Naive B cell (primary cell): ENCODE measurements at places on chromosomes 11 and 22.

DNA sequence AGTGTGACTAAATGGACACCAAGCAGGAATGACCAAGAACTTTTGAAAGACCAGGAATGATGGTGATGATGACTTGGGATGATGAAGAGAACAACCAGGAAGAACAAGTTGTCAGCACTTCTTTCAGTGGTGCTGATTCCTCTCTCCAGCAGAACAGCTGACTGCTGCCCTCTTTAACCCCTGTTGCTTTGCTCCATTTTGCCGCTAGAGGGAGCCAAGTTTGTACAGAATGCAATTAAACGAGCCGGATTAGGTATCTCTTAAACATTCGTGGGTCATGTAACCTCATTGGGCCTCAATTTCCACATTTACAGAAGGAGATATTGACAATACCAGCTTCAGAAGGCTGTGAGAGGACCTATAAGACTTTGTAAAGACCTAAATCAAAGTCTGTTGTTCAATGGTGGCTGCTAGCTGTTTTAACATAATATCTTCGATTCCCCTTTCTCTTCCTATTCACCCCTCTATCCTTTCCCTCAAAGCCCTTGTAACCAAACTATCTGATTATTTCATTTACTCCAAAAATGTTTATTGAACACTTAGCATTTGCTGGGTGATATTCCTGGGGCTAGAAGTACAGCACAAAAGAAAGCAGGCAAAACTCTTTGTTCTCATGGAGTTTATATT, 1.9 kb downstream of the OR4S1 start:
- H3K36me3 ChIP-seq = no peaks in the 10 kb centered on the region
- H3K27me3 ChIP-seq = peaks cover 31% of the 10 kb centered on the region
- no peak overlapping the region for H3K4me3 ChIP-seq
- peak; percentile 31 for DNase-seq

DNA sequence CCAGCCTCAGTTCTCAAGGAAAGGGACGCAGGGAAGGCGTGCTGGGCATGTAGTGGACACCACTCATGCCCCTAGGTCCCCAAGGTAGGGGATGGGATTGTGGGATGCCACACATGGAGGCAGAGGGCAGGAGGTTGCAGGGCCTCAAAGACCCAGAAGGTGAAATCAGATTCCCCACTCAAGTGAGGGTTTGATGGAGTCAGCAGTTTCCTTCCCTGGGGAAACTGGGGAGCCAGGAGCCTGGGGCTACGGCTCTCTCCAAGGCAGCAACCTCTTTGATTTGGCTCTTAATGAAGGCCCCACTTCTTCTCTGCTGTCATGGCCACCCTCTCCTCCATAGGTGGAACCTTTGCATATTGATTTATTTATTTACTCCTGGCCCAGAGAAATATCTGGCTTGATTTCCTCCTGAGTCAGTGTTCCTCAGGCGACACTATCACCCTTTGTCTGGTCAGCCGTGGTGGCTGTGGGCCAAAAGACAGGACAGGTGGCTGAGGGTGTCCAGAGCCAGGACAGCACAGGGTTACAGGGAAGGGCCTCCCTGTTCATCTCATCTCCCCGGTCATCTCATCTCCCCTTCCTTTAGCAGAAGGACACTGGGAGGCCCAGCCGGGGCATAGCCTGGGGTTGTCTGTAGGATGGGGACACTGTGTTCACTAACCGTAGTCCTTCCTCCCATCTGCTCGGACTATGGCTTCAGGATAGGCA, 9.6 kb downstream of the GNAZ start:
- peaks cover 15% of the 10 kb centered on the region for H3K4me1 ChIP-seq
- no peaks in the 10 kb centered on the region for H3K36me3 ChIP-seq
- H3K27me3 ChIP-seq = peaks cover 4% of the 10 kb centered on the region
- H3K27ac ChIP-seq = peak overlapping the region; percentile 66
- peak overlapping the region; percentile 16 for H3K4me3 ChIP-seq

DNA sequence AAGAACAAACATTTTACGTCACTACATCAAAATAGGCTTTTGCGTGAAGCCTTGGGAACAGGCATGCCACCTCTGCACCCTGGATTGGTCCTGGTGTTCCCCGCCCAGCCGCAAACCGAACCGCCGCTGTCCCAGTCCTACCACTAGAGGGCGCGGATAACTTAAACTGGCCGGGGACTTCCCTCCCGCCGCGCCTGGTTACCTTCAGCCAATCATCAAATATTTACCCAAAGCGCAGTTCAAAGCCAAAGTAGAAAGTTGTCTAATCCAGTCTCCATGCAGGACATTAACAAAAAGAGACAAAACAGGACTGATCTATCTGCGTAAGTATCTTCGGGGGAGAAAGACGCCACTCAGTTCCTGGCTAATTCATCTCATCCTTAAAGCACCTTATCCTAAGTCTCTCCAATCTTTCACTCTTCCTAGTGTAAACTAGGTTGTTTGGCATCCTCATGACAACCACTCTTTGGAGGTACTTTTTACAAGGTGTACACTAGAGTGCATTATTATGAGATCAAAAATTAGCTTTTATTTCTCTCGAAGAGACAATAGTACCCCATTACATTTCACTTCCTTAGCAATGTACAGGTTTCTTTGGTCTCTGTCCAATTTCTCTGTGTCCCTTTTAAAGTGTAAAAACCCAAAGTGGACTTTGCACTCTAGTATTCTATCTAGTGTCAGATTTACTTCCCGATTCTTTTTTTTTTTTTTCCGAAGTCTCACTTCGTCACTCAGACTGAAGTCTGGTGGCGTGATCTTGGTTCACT, 3.9 kb upstream of the CRY2 start:
- peaks cover 31% of the 10 kb centered on the region for H3K4me1 ChIP-seq
- peak overlapping the region; percentile 12 for H3K4me3 ChIP-seq
- H3K27ac ChIP-seq = peak overlapping the region; percentile 90
- peak; percentile 86 for DNase-seq

DNA sequence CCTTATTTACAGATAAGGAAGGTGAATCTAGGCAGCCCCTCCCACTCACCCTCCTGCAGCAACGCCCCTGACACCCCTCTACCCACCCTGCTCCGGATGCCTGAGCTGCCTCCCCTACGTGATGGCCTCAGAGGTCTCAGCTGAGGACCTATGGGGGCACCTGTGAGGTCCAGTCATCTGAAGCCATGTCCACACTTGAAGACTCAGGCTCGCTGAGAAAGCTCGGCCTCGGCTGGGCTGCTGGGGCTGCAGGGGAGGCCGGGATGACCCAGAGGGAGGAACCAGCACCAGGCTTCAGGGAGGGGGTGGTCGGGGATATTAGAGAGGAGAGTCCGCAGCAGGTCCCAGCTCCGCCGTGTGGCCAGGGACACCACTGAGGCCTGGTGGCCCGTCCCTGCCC, 92.8 kb downstream of the BRD1 start:
- no peak overlapping the region for H3K27ac ChIP-seq
- DNase-seq = no peak
- peaks cover 4% of the 10 kb centered on the region for H3K36me3 ChIP-seq
- H3K27me3 ChIP-seq = peaks cover 76% of the 10 kb centered on the region

DNA sequence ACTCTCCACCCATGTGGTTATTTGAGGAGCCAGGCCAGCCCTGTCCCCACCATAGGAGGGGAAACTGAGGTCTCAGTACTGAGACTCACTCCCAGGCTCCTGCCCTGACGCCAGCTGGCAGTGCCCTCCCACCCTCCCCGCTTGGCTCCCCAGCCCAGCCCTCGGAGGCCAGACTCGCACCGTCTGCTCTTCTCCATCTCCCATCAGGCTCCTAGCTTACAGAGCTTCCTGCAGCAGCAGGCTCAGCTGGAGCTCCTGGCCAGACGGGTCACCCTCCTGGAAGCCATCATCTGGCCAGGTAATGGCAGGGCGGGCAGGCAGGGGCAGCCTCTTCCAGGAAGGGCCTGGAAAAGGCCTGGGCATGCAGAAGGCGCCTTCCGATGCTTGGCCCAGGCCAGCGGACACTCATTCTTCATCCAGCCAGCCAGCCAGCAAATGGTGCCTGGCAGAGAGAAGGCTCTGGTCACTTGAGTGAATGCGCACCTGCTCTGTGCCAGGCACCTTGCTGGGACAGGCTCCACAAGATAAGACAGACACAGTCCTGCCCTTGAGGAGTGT, 12.6 kb downstream of the RHBDD3 start:
- no peak overlapping the region for H3K27ac ChIP-seq
- H3K27me3 ChIP-seq = peaks cover 14% of the 10 kb centered on the region
- H3K4me1 ChIP-seq = no peaks in the 10 kb centered on the region
- H3K36me3 ChIP-seq = no peaks in the 10 kb centered on the region
- H3K4me3 ChIP-seq = no peak overlapping the region
- no peak for DNase-seq

GRCh38 chr22:33335611-33336279, 277.6 kb upstream of the SYN3 start:
- peak overlapping the region; percentile 53 for H3K27ac ChIP-seq
- H3K27me3 ChIP-seq = no peaks in the 10 kb centered on the region
- H3K4me3 ChIP-seq = no peak overlapping the region
- peaks cover 39% of the 10 kb centered on the region for H3K36me3 ChIP-seq
- DNase-seq = no peak

DNA sequence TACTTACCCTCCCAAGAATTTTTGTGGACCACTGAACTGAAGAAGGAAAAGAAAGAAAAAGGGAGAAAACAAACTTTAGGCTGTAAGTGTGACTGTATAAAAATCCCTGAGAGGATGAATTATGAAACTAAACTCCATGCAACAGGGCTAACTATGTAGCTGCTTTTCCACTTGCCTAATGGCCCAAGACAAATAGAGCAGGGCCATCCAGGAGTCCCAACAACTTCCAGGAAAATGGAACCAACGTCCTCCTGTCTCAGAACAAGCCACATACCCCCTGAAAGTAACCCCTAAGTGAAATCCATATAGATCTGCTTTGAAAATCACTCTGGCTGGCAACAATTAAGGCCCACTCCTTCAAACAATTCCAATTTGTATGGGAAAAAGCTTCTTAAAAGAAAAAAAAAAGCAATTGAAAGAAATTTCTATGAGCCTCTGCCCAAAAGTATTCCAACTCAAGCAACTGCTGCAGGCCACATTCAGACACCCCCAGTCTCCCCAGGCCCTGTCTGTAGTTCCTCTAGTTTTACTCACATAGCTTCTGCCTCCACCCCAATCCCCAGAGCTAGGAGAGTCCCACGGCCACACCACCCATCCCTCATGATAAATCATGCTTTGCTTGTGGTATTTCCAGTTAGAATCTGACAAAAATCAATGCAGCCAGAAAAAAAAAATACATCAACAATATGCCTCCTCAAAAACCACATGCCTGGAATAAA, 12.7 kb downstream of the RBFOX2 start:
- H3K27ac ChIP-seq = peak overlapping the region; percentile 73
- H3K4me1 ChIP-seq = peaks cover 33% of the 10 kb centered on the region
- peaks cover 4% of the 10 kb centered on the region for H3K36me3 ChIP-seq
- H3K4me3 ChIP-seq = no peak overlapping the region
- DNase-seq = no peak

GRCh38 chr22:19957445-19957844, 15.8 kb upstream of the TXNRD2 start:
- H3K4me1 ChIP-seq = peaks cover 34% of the 10 kb centered on the region
- no peak for DNase-seq
- no peak overlapping the region for H3K4me3 ChIP-seq
- H3K27ac ChIP-seq = no peak overlapping the region
- H3K27me3 ChIP-seq = no peaks in the 10 kb centered on the region
- H3K36me3 ChIP-seq = no peaks in the 10 kb centered on the region

- peaks cover 7% of the 10 kb centered on the region for H3K36me3 ChIP-seq
- H3K4me3 ChIP-seq = peak overlapping the region; percentile 4
- no peak for DNase-seq
- H3K27ac ChIP-seq = peak overlapping the region; percentile 65
- H3K4me1 ChIP-seq = peaks cover 40% of the 10 kb centered on the region
- H3K27me3 ChIP-seq = no peaks in the 10 kb centered on the region
Measured at GRCh38 chr11:96306933-96307775, 35.8 kb downstream of the MAML2 start.

DNA sequence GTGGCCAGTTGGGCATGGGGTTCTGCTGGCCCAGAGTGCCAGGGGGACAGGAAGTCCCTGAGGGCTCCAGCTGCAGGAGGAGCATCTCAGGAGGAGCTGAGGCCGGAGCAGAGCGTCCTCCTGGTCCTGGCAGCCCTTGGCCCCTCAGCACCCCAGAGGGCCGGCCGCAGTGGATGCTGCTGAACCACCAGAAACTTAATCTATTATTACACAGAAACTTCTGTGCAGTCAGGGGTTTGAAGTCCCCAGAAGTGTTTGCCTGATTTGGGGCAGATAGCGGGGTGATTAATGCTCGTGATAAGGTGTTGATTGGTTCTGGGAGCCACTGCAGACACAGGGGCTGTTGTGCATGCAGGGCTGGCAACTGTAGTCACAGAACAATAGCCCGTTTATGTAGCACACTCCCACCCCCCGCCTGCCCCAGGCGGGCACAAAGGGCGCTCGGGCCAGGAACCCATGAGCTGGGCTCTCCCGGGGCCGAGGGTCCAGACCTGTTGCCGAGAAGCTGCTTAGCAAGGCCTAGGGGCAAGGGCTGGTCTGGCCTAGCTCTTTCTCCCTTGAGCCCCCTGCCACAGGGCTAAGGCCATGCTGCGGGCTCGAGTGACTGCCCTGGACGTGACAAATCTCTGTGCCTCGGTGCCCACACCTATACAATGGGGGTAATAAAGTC, 29.0 kb upstream of the KCNQ1OT1 start:
- H3K27me3 ChIP-seq = no peaks in the 10 kb centered on the region
- H3K27ac ChIP-seq = no peak overlapping the region
- H3K4me3 ChIP-seq = no peak overlapping the region
- peaks cover 8% of the 10 kb centered on the region for H3K4me1 ChIP-seq

DNA sequence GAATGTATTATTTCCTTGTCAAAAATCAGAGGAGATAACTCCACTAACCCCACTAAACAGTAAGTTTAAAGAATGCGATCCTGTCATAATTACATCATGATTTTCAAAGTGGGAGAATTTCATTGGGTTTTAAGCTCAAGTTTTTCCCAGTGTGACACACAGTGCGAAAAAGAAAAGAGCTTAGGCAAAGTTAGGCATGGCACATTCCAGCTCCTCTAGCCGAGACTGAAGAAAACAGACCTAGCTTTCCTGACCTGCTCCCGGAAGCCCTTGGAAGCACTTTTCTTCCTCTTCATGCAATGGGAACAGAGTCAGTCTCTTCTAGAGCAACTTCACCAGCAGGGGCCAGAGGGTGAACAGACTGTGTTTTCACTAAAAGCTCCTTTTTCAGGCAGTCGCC, 76.6 kb upstream of the AKIP1 start:
- H3K27me3 ChIP-seq = peaks cover 12% of the 10 kb centered on the region
- H3K4me1 ChIP-seq = peaks cover 6% of the 10 kb centered on the region
- no peak for DNase-seq
- H3K27ac ChIP-seq = no peak overlapping the region
- H3K4me3 ChIP-seq = no peak overlapping the region
- no peaks in the 10 kb centered on the region for H3K36me3 ChIP-seq

- H3K27ac ChIP-seq = no peak overlapping the region
- no peaks in the 10 kb centered on the region for H3K36me3 ChIP-seq
- H3K27me3 ChIP-seq = peaks cover 21% of the 10 kb centered on the region
- DNase-seq = no peak
- H3K4me1 ChIP-seq = no peaks in the 10 kb centered on the region
- no peak overlapping the region for H3K4me3 ChIP-seq
Measured at GRCh38 chr11:107677924-107678631, 33.8 kb downstream of the SLN start.
